ENCODE measurements at places on chromosomes 2 and 18.
A peak's percentile ranks its signal among the peaks of the same experiment; 100 is the strongest.

GRCh38 chr2:62627667-62628066 lies 77.8 kb upstream of the EHBP1 start:
- no peak for DNase-seq

GRCh38 chr2:142745691-142746090 lies 131.8 kb upstream of the KYNU start:
- no peak for DNase-seq

- DNase-seq: no peak
These were observed 200.4 kb downstream of the TMEM247 start for GRCh38 chr2:46679761-46680160.

- no peak for DNase-seq
These were observed 74.5 kb downstream of the ALPK2 start for GRCh38 chr18:58554404-58554803.

DNA sequence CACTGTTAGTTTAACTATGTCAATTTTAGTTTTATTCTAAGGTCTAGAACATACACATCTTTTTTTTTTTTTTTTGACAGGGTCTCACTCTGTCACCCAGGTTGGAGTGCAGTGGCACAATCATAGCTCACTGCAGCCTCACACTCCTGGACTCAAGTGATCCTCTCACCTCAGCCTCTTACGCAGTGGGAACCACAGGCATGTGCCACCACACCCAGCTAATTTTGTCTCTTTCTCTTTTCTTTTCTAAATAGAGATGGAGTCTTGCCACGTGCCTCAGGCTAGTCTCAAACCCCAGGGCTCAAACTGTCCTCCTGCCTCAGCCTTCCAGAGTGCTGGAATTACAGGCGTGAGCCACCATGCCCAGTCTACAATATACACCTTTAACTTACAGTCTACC lies 69.5 kb upstream of the CHRNA1 start:
- DNase-seq: no peak

DNA sequence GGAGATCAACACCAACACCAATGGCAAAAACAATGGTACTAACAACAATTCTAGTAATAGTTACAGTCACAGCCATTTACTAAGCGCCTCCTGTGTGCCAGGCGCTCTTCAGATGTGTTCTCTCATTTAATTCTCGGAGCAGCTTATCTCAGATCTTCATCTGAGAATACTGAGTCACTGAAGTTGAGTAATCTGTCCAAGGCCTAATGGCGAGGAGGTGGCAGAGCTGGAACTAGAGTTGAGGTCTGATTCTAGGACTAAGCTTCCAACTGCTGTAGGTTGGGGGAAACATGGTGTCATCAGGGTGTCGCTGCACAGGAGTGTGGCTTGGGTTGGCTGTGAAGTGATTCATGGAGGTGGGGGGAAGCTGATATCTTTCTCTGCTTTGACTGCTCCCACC lies 156.1 kb downstream of the DYSF start:
- peak; percentile 46 for DNase-seq

- no peak for DNase-seq
These were observed 107.0 kb downstream of the KCNF1 start for GRCh38 chr2:11018651-11019185.

GRCh38 chr2:163155279-163155883 lies 316.8 kb upstream of the KCNH7 start:
- peak; percentile 50 for DNase-seq

DNA sequence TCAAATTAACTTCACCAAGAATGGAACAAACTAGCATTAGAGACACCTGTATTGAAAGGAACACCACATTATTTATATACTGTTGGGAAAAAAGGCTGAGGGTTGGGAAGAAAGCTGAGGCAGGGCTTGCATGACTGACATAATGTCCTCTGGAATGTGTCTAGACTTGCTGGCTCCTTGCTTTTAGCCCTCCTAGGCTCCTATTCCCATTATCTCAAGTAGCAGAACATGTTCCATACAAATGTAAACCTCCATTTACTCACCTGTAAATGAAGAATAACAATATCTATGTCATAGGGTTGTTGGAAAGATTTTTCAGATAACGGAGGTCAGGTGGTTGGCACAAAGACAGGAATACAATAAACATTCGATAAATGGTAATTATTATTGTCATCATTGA lies 976 bp upstream of the ACADL start:
- no peak for DNase-seq

DNA sequence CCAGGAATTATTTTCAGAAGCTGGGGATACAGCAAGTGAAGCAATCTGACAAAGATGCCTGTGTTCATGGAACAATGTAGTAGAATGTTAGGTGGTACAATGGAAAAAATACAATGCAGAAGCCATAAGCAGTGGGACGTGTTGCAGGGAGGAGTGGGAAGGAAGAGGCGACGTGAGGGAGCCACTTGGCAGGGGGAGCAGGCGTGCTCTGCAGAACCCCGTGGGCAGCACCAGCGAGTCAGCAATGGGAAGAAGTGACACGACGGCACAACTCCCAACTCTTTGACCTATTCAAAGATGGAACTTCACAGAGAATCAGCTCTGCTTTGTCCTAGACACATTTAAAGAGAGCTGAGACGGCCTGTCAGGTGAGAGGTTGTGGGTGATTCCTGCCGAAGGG lies 30.5 kb downstream of the PRELID3A start:
- DNase-seq: no peak

GRCh38 chr18:54995421-54996143 lies 36.3 kb upstream of the CCDC68 start:
- no peak for DNase-seq

All from hematopoietic multipotent progenitor cell treated with erythropoietin and hydrocortisone succinate and interleukin-3 and kit ligand, for 6 days (in vitro differentiated cells).